GM23248 (cell line): ENCODE measurements at places on chromosomes 2 and 18.
A peak's percentile ranks its signal among the peaks of the same experiment; 100 is the strongest.

DNA sequence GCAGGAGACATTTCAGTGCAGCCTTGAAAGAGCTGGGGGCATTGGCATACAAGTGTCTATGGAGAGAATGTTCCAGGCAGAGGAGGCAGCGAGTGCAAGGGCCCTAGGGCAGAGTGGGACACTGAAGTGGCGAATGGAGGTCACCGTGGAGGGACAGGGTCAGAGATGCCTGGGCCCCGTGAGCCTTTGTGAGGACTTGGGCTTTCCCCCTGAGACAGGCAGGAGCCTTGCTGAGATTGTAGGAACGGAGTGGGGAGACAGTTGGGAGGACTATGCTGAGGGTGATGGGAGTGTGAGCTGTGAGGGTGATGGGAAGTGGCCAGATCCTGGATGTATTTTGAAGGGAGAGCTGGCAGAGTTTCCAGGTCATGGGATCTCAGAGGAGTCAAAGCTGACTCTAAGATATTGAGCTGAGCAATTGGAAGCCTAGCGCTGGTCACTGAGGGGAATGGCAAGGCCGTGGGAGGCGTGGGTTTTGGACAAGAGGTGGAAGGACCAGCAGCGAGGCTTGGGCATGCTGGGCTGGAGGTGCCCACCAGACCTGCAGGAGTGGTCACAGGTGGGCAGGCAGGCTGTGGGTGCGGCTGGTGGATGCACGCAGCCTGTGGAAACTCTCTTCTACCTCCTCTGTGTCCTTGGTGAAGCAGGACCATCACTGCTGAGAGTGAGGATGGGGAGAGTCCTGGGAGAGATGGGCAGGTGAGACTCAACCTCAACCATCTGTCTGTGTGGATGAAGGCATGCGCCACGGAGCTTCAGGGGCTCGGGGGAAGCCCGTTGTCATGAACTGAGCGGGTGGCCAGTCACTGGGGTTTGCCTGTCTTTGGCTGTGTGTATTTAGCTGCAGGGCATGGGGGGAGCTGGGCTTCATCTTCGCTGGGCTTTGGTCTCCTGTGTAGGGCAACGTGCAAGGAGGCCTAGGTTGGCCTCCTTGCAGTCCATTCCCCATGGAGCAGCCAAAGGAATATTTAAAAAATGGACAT is 241.2 kb upstream of the HS6ST1 start:
- no peak for DNase-seq

GRCh38 chr2:34408100-34408499 is 809.0 kb upstream of the FAM98A start:
- DNase-seq, result no peak

- DNase-seq, result peak; percentile 90
These were observed 114.7 kb upstream of the CYP1B1 start for GRCh38 chr2:38190542-38191218.

- DNase-seq, result no peak
These were observed 8.4 kb upstream of the NMI start for GRCh38 chr2:151297882-151298281.

DNA sequence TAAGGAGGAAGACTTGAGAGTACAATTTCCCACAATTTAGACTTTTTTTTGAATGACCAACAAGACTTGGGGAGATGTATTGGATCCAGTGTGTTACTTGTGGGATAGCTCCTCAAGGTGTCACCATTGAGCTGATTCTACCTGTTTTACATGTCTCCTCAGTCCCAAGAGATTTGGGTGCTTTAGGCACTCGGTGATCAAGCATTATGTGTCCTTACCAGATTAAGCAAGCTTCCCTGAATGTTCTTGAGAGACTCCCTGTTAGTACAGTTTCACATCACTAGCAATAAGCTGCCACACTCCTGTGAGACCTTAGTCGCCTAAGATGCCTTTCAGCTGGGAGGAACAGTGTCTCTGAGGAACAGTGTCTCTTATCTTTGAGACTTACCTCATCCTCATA is 384.3 kb upstream of the SYT4 start:
- peak; percentile 71 for DNase-seq

- no peak for DNase-seq
These were observed 81.7 kb downstream of the MGAT5 start for GRCh38 chr2:134335601-134336000.

DNA sequence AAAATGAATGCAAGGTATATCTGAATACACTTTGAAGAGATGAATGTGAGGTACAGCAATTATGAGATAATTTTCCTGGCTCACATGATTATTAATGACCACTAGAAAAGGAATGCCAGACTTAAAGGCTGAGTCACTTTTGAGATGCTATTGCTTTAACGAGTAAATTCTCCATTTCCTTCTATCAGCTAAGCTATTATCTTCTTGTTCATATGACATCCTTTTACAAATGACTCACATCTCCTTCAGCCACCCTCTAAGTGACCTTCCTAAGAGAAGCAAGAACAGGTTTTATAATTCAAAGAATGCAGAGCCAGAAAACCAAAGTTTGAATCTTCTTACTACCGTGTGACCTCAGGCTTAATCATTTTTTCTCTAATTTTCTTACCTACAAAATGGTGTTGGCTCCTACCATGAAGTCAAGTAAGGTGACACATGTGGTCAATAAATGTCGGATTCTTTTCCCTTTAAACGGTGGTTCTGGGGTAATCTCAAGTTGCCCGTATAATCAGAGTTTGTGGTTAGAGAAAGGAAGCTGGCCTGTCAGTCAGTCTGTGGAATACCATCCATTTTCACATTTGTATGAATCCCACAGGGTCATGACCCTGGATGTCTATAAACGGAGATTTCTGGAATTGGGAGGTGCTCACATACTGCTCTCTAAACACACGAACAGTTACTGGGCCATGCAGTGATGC is 184.0 kb upstream of the PID1 start:
- DNase-seq, result peak; percentile 84

GRCh38 chr18:34315591-34316352 is 91.1 kb upstream of the NOL4 start:
- no peak for DNase-seq

GRCh38 chr2:143139835-143140393 is 10.7 kb downstream of the ARHGAP15 start:
- no peak for DNase-seq

DNA sequence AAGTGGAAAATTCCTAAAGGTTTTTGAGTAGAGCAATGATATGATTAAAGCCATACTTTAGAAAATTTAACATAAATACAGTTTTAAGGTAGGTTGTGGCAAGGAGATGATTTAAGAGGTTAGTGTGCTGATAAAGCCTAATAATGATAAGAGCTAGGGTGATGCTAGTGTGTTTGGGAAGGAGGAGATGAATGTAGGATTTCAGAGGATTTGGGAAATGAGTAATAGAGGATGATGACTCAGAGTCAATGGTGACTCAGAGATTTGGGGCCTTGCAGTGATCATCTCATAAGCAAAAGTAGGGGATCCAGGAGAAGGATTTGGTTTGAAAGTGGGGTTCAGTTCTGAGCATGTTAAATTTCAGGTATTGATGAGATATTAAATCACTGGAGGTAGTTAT is 23.3 kb downstream of the STAMBP start:
- DNase-seq, result peak; percentile 81

DNA sequence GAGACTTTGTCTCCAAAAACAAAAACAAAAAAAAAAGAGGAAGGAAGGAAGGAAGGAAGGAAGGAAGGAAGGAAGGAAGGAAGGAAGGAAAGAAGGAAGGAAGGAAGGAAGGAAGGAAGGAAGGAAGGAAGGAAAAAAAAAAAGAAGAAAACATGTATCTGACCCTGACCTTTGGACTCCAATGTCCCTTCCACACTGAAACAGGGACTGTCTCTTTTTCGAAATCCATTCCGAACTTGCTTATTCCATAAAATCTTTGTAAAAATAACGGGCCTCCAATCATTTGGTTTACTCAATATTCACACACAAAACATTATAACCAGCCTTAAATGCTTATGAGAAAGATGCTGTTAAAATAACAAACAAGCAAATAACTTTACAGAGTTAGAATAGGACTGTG is 225.7 kb downstream of the TCF4 start:
- DNase-seq, result no peak

GRCh38 chr2:158128168-158128973 is 26.7 kb downstream of the UPP2 start:
- no peak for DNase-seq

GRCh38 chr2:207046724-207047123 is 107.4 kb downstream of the CPO start:
- DNase-seq, result peak; percentile 70

GRCh38 chr2:158403237-158403636 is 53.3 kb downstream of the CCDC148 start:
- DNase-seq, result no peak

DNA sequence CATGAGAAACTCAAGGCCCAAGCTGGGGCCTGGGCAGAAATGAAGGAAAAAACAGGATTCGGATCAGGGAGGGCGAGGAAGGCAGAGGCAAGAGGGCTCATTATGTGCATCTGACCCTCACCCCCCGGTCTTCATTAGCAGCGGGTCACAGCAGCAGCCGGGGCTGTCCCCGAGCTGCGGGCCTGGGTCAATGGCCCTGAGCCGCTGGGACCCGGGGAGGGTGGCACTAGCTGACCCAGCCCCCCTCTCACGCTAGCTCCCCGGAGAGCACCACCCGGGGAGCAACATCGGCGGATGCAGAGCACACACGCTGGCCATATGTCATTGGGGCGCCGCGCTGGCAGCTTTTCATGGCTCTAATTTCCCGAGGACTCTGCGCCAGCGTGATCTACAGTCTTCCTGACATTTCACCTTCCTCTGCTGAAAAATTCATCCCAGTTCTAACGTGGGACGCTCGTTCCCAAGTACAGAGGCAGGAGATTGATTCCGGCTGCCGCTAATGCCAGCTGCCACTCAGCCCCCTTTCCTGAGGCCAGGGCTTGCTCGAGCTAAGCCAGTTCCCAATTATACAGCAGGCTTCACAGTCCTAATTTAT is 63.7 kb downstream of the EIPR1 start:
- DNase-seq, result peak; percentile 18

GRCh38 chr18:35410561-35410960 is 33.4 kb upstream of the ZNF396 start:
- DNase-seq, result no peak

DNA sequence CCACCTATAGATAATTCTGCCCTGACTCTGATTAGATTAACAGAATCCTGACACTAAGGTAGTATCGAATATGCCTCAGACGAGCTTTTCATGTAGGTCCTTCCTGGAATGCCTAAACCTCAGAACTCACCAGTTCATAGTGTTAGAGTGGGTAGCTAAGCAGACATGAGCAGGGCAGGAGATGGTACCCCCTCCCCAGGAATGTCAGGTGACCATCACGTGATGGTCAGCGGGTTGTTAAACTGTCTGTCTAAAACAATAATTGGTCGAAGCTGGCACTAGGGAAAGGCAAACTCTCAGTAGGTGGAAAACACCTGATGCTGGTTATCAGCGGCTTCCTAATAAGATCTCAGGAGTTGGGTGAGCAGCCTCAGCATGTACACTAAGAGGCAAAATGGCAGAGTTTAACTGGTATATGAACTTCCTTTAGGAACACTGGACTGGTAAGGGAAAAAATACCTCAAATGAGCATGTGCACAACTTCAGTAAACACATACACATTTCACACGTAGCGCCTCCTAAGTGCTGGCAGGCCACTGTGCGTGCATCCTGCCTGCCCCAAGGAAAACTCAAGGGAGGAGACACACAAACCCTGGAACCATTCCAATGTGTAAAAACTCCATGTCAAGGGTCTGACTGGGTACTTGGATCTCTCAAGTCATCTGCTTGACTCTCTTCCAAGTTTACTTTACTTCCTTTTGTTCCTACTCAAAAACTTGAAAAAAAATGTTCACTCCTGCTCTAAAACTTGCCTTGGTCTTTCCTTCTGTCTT is 339.5 kb downstream of the GULP1 start:
- no peak for DNase-seq
